Esophagus squamous epithelium (tissue), 5 donors: ENCODE measurements at places on chromosomes 3 and 15.
A peak's percentile ranks its signal among the peaks of the same experiment; 100 is the strongest.

- no peak for DNase-seq
Observed at GRCh38 chr3:81270603-81271379, 490.7 kb downstream of the GBE1 start.

DNA sequence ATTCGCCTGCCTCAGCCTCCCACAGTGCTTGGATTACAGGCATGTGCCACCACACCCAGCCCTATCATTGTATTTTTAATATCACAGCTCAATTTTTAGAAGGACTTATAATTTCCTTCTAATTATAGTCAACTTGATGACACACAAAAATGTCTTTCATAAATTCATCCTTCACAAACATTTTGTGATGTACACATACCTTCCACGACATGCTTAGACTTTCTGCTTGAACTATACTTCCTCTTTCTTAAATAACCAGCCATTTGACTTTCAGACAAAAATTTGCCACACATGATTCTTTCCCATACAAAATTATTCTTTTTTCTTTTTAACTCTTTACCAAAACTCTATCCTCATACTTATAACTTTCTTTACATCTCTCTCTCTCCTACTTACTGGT lies 48.4 kb upstream of the CCK start:
- DNase-seq = no peak

- DNase-seq = no peak
Observed at GRCh38 chr15:52134502-52135144, 22.0 kb upstream of the BCL2L10 start.

DNA sequence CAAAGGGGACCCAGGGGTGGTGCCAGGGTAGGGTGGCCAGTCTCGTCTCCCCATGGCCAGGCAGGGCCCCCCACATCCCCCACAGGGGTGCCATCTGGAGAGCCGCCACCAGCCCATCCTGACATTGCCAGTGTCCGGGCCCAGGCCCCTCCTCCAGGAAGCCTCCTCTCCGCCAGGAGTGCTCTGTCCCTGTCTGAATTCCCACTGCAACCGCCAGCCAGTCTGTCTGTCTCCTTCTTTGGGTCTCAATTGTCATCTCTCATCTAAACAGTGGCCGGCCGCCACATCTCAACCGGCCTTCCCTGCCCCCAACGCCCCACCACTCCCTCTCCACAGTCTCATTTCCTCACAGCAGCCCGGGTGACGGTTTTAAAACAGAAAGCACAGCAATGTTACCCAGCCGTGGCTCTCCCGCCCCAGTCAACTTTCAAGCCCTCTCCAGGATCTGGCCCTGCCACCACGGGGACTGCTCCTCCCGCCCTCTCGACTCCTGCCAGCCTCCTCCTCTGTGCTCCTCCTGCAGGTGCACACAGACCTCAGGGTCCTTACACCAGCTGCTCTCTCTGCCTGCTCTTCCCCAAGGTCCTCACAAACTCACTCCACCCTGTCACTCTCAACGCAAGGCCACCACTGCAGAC lies 57.0 kb downstream of the IQSEC1 start:
- DNase-seq = no peak

- DNase-seq = no peak
Observed at GRCh38 chr3:194604837-194605236, 28.4 kb downstream of the TMEM44 start.

- DNase-seq = no peak
Observed at GRCh38 chr3:66952357-66952756, 45.8 kb upstream of the KBTBD8 start.

DNA sequence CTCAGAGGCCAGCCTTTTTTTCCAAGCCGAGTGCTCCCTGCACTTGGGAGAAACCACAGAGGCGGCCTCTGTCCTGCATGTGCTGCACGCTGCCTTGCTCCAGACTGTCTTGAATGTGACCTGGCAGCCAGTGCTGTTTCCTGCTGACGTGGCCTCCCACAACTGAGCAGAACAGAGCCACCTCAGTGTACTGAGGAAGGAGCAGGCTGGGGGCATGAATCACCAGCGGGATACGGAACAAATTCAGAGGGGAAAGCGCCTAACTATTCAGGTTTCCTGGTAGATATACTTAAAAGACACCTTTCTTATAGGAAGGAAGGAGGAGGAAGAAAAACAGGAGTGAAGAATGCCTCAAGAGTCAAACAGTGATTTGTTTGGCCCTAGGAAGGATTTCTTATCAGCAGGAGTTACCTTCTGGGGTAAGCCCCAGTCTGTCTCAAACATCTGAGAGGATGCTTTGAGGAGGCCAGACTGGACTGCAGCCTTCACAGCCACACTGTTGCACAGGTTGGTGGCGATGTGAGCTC lies 114.0 kb downstream of the FNDC3B start:
- DNase-seq = peak; percentile 14

DNA sequence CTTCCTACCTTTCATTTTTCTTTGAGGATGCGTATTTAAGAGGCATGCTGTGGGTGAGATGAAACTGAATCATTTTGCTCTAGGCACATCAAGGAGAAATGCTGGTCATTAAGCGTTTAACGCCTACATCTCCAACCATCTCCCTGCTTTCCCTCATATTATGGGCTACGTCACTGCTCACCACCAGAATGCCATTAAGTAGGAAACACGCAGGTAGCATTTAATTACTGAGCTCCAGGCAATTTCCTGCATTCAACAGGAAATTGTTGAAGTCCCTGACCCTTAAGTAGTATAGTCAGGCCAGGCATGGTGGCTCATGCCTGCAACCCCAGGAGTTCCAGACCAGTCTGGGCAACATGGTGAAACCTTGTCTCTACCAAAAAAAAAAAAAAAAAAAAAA lies 66.1 kb downstream of the CHSY1 start:
- DNase-seq = no peak

- DNase-seq = no peak
Observed at GRCh38 chr3:168813225-168813802, 717.6 kb upstream of the GOLIM4 start.

GRCh38 chr15:73386238-73386637 lies 17.5 kb upstream of the HCN4 start:
- DNase-seq = no peak
